Stimulated activated CD4-positive, alpha-beta T cell treated with anti-CD3 and anti-CD28 coated beads, Interleukin-1b, Interleukin-23, amount 100 ng/mL, for 1 hour (primary cell): ENCODE measurements at places on chromosomes 6 and 20.

- no peak for DNase-seq
Measured at GRCh38 chr6:38152620-38153019, 333.1 kb downstream of the ZFAND3 start.

- no peak for DNase-seq
Measured at GRCh38 chr20:50001784-50002311, 19.1 kb downstream of the SNAI1 start.

DNA sequence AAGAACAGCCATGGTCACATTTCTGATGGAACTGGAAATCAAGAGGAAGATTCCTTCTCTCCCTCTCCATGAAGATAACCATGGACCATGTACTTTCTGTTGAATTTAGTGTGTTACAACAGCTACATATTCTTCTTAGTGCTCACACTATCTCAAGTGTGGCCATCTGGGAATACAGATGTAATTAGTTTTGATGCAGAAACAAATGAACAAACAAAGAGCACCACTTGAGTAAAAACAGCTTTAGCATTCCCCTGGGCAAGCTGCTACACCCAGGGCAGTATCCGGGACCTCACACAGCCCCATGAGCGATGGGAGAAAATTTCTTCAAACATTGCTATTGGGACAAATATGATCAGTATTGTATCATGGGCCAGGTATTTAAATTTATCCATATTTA lies 75.2 kb downstream of the RAMACL start:
- DNase-seq: no peak

DNA sequence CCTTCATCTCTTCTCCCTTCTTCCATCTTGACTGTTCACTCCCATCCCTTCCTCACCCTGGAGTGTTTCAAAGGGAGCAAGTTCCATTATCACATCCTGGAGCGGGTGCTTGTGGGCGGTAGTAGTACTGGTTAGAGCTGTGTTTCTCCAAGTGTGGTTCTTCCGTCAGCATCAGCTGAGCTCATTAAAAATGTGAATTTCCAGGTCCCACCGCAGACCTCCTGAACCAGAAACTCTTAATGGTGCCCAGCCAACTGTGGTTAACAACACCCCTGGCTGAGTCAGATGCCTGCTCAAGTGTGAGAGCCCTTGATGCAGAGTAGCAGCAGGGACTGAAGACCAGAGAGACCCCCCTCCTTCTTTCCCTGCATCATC lies 24.4 kb downstream of the ANGPT4 start:
- no peak for DNase-seq

DNA sequence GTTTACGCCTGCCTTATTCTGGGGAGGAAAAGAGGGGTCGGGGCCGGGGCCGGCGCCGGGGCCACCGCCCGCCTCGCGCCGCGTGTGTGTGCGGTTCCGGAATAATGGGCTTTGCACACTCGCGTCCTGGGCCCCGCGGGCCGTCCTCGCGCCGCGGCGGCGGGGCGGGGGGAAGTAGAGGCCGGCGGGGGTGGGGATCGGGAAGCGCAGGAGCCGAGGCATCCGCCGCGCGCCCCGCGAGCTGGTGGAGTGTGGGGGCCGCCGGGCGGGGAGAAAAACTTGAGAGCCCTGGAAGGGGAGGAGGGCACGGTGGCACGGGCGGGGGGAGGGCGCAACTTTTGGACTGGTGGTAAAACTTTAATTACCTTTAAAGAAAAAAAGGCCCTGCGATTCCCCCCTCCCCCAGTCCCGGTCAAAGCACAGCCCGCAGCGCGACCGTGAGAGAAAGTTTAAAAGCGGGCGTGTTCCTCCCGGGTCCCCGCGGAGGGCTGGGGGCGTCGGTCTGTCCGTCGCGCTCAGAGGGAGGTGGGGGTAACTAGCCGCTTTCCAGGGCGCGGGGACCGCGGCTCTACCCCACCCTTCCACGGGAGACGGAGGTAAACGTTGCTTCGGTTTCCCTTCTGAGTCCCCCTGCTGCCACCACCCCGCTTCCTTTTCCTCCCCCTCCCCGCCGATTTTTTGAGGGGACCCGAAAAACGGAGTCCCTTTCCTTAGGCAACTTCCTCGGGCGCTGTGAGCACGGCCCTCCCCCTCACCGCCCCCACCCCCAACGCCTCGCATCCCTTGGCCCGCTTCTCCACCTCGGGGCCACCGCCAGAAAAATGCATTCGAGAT lies 1.9 kb downstream of the L3MBTL3 start:
- DNase-seq: peak; percentile 7

DNA sequence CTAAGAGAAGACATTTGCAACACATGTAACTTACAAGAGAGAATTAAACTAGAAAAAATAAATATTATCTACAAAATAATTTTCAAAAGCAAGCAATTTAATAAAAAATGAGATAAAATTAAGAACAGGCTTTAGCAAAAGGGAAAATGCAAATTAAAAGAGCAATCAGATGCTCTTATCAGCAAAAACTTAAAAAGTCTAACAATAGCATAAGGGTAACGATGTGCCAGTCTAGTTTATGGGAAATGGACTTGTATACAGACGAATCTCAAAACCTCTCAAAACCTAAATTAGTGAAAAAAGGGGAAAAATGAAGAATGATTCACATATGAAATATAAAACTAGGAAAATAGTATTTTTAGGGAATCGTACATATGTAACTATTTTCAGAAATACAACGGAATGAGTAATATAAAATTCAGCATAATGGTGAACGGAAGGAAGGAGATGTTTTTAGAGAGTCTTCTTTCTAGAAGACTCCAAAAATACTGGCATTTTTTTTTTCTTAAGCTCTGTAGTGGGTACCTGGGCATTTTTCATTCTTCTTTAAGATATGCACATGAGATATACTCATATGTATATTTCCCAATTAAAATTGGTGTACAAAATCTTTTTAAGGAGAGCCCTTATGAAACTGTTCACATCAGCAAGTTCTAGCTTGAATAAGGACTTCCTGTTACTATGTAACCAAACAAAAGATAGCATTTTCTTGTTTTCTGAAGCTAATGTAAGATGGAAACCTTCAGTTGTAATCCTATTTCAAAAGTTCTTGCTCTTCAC lies 927 bp upstream of the MANEA start:
- DNase-seq: no peak

DNA sequence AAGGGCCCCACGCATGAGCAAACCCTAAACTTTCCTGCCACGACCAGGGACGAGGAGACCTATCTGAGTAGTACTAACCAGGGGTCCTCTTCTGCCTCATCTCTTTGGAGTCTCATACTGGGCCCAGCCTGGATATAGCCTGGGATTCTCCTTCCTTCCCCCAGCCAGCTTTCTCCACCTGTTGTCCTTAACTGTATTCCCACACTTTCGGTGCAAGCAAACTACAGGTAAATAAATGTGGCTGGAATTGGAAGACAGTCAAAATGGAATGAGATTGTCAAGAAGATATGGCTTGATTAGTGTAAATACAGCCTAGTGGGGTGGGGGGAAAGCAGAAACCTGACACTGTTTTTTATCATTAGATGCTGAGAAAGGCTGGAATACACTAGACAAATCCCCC lies 23.5 kb upstream of the LY86 start:
- DNase-seq: no peak

DNA sequence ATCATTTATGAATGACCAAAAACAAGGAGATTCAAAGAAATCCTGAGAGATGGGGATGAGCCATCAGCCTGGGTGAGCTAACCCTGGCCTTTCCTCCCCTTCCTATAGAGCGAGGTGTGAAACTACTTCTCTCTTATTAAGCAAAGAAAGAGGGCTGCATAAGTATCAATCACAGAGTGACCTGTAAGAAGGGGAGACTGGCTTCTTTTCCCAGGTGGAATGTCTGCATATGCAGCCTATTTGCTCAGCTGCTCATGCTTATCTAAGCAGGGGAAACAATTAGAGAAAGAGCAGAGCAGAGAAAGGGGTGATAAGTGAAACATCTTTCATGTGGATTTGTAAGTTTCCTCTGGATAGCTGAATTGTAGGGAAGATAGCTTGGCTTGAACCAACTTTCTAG lies 160.0 kb downstream of the PKHD1 start:
- no peak for DNase-seq

- DNase-seq: no peak
Measured at GRCh38 chr20:23245553-23246181, 104.9 kb upstream of the NXT1 start.

- DNase-seq: no peak
Measured at GRCh38 chr6:26223650-26224546, 136.7 kb downstream of the HFE start.

DNA sequence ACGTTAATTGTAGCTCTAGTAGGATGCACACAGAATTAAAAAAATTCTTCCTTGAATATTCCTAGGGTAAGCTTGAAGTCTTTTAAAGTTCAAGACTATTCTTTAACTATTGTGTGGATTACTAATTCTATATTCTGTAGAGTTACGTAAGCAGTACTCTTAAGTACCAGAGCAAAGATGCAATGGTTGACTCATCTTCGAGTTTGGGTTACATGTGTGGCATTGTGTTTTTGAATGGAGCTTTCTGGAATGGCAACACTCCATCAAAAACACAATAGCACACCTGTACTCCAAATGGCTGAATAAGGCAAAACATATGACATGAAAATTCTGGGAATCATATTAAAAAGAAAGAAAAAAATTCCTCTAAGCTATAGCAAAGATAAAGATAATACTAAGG lies 33.5 kb upstream of the CEP162 start:
- DNase-seq: no peak
